ENCODE measurements at places on chromosomes 7 and 10.

DNA sequence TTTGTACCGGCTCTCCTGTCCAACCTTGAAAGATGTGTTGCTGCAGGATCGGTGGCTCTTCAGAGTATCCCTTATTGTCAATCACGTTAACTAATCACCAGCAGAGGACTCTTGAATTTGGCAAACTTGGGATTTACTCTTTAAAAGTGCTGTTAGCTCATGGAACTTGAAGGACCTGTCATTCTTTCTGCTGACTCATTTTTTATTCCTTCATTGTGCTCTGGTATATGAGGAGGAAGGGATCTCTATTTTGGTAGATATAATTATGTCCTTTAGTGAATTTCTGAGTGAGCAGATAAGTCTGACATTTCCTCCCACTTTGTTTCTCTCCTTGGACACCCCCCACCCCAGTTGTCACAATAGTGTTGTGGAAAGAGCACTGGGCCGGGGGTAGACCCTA, 175.1 kb upstream of the HDAC9 start:
- no peak for DNase-seq

DNA sequence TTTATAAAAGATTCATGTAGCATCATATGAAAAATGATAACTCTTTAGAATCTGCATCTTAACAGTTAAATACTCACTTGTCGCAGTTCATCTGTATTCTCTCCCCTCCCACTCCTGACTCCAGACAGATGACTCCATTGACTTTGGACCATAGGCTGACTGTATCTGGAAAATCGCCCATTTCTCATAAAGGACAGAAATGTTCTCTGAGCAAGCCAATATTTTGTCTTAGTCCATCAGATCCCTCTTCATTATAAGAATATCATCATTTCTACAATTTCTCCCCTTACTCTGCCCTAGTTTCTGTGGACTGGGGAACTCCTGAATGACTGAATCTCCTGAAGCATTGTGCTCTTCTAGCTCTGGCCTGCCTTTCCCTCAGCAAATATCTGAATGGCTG, 125.4 kb downstream of the SEMA3D start:
- DNase-seq: no peak

DNA sequence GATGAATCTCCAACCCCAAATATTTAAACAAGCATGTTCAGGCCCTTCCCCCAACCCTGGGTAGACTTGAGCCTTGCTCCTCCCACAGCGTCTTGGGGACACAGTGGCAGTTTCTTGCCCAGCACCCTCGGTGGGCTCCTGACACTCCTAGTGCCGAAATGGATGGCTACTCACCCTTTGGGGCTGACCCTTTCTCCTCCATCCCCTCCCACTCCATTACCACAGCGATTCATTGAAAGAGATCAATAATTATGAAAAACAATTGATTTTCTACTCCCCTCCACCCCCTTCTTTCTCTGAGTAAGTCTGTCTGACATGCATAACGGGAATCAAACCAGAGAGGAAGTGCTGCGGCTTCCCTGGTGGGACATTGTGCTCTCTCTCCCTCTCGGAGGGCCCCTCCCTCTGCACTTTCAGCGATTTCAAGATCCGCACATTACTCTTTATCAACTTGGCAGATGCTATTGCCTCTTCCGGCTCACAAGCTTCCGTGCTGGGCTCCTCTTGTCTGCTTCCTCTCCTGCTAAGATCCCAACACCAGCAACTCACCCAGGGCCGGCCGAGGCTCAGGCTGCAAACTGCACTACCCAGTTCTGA, 79.0 kb upstream of the PLXNA4 start:
- DNase-seq: peak; percentile 44

DNA sequence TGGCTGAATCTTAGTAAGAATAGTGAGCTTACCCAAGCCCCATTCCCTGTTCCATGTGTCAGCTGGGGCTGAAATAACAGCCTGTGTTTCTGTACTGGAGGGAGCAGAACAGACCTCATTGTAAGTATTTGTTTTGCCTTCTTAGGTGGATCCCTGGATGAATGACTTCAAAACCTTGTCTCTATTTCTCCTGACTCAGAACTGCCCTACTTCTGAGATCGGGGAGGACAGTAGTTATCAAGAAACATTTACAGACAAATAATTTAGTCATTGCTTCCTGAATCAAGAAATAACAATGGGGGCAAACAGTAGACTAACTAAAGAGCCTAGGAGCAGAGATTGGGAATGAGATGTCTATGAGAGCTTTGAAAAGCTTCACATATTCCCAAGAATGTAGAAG, 58.8 kb downstream of the TPST1 start:
- no peak for DNase-seq

- DNase-seq: no peak
These were observed 120.9 kb downstream of the SEMA3D start for GRCh38 chr7:85065888-85066485.

DNA sequence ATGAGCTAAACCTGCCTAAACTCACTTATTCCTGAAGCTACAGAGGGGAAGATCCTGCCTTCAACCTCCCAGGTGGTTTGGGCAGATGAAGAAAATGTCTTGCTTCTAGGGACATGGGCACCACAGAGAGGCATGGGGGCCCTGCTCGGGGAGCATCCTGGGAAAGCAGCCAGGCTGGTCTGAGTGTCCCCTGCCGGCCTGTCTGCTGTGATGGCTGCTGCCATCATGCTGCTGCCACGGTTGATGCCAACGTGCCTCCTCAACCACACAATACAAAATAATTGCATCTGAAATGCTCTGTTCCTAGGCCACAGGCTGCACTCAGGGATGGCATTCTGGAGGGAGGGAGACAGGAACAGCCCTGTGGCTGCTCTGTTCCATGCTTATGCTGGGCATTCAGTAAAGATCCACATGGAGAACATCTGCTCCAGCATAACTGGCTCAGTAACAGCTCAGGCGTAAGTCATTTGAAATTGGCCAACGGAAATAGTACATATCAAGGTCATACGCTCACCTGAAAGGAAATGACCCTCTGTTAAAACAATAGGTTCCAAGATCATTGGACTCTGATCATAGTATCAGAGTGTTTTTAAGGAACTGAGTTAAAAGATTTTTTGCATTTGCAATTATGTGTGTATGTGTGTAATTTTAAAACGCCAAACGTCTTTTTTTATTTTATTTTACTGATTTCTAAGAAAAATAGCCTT, 299.0 kb downstream of the TNS3 start:
- no peak for DNase-seq

GRCh38 chr7:90708841-90709317, 112.8 kb downstream of the CDK14 start:
- DNase-seq: peak; percentile 22

- no peak for DNase-seq
These were observed 291.4 kb downstream of the TNS3 start for GRCh38 chr7:47290466-47290865.

DNA sequence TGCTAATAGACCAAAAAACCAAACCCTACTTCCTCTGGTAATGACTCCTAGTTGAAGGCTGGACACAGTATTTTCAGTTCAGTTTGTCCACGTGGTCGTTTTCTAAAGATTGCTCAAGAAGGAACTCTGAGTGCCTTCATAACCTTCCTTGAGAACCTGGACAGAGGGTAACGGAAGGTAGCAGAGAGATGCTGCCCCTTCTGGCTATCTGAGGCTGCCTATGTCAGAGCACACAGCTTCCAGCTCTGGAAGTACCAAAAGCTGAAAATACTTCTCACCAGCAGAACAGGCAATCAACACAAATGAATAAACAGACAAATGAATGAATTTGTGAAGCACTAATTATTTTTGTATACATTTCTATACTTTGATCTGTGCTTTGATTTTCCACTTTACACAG, 85.2 kb downstream of the AMPH start:
- no peak for DNase-seq

DNA sequence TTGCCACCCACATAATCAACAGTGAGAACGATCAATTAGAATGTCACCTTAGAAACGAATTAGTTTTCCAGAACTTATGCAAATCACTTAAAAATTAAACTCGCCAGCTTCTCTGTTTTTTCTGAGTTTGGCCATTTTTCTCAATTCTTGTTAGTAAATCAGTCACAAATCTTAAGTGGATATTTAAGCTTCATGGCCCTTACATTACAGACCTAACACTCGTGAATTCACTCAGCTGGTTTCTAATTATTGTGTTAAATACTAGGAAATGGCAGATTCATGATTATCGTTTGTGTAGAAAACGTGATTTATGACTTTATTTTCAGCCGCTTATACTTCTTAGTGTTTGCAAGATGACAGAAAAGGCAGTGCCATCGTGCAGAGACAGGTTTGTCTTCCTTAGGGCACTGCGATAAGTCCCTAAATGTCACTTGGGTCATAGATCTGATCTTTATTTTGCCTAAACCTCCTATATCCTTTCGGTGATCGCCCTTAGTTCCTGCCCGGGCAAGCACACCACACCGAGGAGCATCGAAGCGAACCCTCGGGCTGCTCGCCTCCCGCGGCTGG, 587 bp upstream of the CELF2 start:
- no peak for DNase-seq

- no peak for DNase-seq
These were observed 75.8 kb downstream of the CALN1 start for GRCh38 chr7:72336382-72336631.

GRCh38 chr7:70131817-70132216, 533.5 kb downstream of the AUTS2 start:
- peak; percentile 60 for DNase-seq
